Diencephalon (tissue), 1 donor: ENCODE measurements at places on chromosomes 12 and 14. TPM values are rescaled to one million over a fixed set of nuclear protein-coding genes. Genes with fewer than 3 reads are reported as not detected.

TIMELESS gene
- total RNA-seq, result 7.4 TPM

C12orf60 gene
- 3.7 TPM for total RNA-seq

TAS2R14 gene
- 9.5 TPM for total RNA-seq

MMP17 gene
- 41.5 TPM for total RNA-seq

SDS gene
- total RNA-seq, result 0.69 TPM

RBP5 gene
- total RNA-seq, result 0.46 TPM

RAB15 gene
- 44.1 TPM for total RNA-seq

PIWIL1 gene
- total RNA-seq, result 0.23 TPM
